ENCODE measurements at places on chromosomes 3 and 15.

GRCh38 chr15:31402511-31403056 is 75.9 kb downstream of the KLF13 start:
- no peak for DNase-seq

GRCh38 chr15:58467121-58467721 is 35.4 kb downstream of the LIPC start:
- no peak for DNase-seq

- peak; percentile 11 for DNase-seq
These were observed 490.1 kb upstream of the ZNF385D start for GRCh38 chr3:22241110-22241509.

DNA sequence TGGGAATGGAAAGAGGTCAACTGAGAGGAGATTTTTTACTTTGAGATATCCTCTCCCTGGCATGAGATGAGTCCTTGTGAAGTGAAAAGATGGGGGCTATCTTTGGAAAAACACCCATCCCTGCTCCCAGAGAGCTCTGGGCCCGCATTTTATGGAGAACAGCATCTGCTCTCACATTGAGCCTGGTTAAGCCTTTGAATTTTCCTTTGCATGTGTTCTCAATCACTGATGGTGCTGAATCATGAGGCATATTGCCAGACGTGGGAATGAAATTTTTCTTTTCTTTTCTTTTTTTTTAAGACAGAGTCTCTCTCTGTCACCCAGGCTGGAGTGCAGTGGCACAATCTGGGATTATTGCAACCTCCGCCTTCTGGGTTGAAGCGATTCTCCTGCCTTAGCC is 24.4 kb downstream of the TMEM45A start:
- no peak for DNase-seq

- no peak for DNase-seq
These were observed 74.9 kb upstream of the SETMAR start for GRCh38 chr3:4228295-4228694.

DNA sequence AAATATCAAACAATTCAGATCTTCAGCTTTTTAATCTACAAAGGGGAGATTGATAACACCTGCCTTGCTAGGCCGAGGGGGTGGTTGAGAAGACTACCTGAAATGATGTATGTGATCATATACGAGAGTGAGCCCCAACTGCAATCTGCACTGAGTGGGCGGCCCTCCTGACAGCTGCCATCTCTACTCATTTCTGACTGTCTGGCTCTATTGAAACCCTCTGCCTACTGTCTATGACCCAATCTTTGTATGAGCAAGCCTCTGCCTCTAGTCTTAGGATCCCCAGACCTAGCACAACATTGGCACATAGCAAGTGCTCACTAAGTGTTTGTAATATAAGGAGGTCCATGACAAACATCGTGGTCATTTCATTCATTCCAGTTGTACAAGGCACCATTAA is 144.4 kb upstream of the NR2F2 start:
- no peak for DNase-seq

- DNase-seq: no peak
These were observed 13.4 kb downstream of the TAMM41 start for GRCh38 chr3:11832981-11833905.

GRCh38 chr15:33559207-33559890 is 248.6 kb downstream of the RYR3 start:
- DNase-seq: no peak

- DNase-seq: no peak
These were observed 139.3 kb upstream of the HES1 start for GRCh38 chr3:193996641-193997089.

DNA sequence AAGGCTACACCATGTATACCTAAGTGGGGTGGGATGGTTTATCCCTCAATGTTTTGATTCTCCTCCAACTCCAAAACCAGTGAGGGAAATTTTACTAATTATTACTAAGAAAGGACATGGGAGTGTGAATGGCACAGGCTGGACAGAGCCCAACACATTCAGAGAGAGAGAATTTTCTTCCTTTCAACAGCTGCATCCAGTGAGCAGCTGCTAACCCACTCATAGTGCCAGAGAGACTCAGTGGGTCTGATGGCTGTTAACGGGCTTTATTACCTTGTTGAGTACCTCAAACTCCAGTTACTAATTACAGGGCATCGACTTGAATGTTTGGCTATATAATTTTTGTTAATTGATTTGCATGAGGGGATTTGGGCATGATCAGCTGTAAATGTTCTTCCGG is 75.8 kb downstream of the RORA start:
- DNase-seq: no peak

- DNase-seq: peak; percentile 53
These were observed 7.6 kb downstream of the ULK3 start for GRCh38 chr15:74835312-74835823.

- DNase-seq: no peak
These were observed 555.4 kb upstream of the SGO1 start for GRCh38 chr3:20741381-20741780.

DNA sequence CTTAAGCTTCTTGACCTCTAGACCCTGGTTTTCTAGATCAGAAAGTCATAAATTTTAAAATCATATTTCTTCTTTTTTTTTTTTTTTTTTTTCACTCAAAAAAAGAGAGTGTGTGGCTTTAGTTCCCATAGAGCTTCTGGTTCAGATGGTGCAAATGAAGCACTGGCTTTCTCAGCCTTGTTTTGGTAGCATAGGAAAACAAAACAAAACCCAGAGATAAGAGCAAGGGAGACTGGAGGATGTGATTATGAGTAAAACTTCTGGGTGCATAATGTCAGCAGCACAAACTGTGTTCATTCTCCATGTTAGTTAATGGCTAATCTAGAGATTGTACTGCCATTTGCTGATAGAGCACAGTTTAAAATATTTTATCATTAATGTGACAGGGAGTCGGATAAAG is 55.4 kb downstream of the RARB start:
- no peak for DNase-seq

DNA sequence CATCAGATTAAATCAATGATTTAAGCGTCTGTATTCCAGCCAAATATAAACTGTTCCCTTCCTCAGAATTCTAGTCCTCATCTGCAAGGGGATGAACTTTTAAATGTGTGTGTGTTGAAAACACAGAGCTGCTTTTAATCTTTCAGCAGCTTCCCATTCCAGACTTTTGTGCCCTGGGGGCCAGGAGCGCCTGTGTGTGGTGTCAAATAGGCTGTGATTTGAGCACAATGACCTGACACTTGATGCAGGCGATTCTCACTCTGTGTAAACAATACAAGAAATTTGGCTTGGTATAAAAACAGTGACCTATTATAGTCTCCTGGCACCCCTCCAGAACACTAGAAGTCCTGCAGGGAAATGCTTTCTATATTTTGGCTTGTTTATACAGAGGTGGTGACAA is 274.6 kb upstream of the ROPN1 start:
- no peak for DNase-seq

GRCh38 chr3:157573281-157573680 is 70.1 kb upstream of the VEPH1 start:
- no peak for DNase-seq

GRCh38 chr15:55824857-55825613 is 82.1 kb upstream of the PRTG start:
- no peak for DNase-seq

DNA sequence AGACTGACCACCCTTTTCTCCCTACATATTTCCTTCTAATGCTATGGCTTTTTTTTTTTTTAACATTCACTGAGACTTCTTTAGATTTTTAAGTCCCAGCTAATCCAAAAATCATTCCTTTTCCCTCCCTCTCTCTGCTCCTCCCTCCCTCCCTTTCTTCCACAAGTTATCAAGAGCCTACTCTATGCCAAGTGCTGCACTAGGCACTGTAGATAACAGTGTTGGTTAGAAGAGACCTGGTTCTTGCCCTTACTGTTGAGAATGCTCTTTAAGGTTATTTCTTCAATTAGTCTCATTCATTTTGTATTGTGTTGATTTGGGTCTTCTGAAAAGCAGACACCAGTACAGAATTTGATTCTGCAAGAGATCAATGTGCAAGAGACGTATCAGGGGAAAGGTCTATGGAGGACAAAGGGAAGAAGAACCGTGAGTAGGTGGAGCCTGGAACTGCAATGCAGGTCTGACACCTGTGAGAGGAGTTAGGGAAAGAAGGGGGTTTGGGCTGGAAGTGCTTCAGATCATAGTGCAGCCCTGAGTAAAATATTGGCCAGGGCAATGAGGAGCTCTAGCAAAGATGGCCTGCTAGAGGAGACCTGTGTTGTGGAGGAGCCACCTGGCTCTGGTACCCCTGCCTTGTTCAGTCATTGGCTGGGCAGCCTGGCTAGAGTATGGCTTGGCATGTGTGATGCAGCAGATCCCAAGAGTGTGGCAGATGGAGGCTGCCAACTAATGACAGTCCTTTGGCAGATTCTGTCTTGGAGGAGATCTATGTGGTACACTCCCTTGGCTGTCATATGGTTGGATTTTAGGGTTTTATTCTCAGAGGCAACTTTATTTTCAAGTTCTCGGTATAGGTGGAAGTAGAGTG is 9.7 kb upstream of the PCOLCE2 start:
- DNase-seq: no peak

GRCh38 chr15:47744496-47744895 is 27.2 kb downstream of the SEMA6D start:
- DNase-seq: no peak

DNA sequence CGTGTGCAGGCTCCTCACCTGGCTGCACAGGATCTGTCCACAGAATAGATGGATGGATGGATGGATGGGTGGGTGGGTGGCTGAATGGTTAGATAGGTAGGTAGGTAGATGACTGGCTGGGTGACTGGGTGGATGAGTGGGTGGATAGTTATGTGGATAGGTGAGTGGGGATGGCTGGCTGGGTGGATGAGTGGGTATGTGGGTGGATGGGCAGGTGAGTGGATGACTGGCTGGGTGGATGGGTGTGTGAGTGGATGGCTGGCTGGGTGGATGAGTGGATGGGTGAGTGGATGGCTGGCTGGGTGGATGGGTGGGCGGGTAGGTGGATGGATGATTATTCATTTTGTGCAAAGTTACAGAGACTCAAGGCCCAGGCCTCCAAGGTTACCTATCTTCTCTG is 172.9 kb upstream of the CTDSPL start:
- DNase-seq: no peak

GRCh38 chr3:134672571-134672970 is 21.7 kb upstream of the KY start:
- DNase-seq: no peak

- DNase-seq: no peak
These were observed 28.0 kb downstream of the RAD51 start for GRCh38 chr15:40722934-40723333.

- DNase-seq: no peak
These were observed 2.7 kb upstream of the LIPH start for GRCh38 chr3:185555101-185555501.

DNA sequence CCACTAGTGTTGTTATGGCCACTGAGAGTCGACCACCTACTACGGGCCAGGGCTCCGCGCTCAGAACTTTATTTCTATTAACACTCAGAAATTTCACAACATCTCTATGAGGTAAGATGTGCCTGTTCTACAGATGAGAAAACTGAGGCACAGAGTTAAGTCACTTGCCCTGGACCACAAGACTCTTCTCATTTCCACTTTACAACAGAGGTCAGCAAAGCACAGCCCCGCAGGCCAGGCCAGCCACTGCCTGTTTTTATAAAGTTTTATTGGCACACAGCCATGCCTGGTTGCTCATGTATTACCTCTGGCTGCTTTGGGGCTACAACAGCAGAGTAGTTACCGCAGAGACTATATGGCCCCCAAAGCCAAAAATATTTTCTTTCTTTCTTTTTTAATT is 503.6 kb downstream of the SHQ1 start:
- no peak for DNase-seq

DNA sequence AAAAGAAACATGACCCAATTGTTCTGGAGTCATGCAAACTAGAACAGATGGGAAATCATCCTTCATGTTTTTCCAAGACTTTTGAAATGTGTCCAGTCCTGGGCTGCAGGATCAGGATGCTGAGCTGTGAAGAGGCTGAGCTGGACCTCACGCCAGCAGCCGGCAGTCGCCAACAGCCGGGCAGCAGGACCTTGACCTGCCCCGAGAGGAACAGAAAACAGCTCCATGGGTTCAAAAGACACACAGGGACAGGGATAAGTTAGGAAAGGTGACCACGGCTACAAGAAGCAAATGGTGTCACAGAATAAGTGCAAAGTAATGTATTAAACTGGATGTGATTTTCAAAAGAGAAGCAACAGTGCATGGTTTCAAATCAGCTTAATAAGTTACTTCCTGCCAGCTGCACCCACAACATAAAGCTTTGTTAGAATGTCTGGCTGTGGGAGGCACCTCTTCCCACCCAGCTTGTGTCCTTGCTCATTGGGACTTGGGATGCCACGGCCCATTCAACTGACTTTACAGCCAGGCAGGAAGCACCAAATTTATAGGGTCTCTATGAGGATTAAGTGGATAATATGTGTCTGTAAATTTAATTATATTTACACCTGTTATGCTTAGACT is 266.4 kb downstream of the GABRG3 start:
- no peak for DNase-seq

DNA sequence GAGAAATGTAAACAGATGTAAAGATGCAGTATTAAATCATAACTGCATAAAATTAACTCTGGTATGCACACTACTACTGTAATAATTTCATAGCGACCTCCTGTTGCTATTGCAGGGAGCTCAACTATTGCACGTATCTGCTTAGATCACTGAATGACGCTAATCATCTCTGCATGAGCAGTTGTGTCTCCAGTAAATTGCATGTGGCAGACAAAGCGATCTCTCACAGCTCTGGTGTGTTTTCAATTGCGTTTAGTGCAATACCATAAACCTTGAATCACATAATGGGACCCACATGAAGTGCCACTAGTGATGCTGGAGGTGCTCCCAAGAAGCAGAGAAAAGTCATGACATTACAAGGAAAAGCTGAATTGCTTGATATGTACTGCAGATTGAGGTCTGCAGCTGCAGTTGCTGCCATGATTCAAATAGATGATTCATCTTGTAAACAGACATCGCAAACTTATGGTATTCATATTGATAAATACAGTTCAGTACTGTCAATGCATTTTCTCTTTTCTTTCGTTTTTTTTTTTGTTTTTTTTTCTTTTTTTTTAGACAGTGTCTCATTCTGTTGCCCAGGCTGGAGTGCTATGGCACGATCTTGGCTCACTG is 30.2 kb upstream of the LCTL start:
- no peak for DNase-seq

DNA sequence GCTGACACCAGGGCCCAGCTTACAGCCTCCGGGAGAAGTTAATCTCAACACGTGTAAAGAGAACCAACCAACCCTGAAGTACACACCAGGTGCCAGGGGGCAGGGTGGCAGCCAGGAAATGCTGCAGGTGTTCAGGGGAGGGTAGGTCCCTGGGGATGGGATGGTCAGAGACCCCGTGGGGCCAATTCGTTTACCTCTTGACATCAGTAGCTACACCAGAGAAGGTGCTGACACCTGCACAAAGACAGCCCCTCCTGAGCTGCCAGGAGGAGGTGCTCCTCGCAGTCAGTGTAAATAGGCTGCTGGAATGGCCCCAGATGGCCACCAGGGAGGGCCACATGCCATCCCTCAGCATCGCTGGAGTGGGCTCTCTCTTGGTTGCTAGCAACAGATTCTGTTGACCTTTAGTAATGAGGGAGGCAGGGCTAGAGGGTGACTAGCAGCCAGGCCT is 52.8 kb downstream of the CORO2B start:
- peak; percentile 45 for DNase-seq

DNA sequence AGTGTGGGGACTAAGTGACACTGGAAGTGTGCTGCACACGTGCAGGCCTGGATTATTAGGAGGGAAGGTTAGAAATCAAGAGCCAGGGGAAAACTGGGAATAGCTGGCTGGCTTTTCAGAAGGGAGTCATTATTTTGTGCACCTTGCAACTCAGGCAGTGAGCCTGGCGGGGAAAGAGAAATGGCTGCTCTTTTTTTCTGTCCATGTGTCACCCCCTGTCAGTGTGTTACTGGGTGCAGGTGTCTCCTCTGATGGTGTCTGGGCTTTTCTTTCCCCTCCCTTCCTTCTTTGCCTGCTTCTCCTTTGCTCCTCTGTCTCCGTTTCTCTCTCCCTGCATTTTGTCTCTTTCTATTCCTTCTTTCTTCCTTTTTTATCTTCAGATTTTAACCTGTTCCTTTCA is 130.7 kb downstream of the APBA2 start:
- no peak for DNase-seq
